ENCODE measurements at places on chromosomes 4 and X.

GRCh38 chrX:35101901-35102300 lies 159.3 kb downstream of the FAM47B start:
- no peak for DNase-seq

DNA sequence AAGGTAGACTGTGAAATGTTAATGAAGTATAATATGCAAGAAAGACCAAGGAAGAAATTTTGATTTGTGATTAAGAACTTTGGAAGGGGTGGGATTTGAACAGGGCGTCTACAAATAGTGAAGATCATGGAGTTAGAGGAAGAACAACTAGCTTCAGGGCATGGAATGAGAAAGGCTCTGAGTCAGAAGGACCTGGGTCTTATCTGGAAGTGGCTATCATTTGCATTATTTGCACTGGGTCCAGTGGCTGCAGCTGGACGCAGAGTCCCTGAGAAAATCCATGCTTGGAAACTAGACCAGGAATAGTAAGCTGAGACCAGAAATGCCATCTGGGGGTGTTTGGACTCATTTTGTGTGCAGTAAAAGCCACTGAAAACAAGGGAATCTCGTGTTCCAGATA lies 4.3 kb upstream of the LIMCH1 start:
- DNase-seq: no peak

- no peak for DNase-seq
Measured at GRCh38 chr4:158094413-158095134, 78.3 kb downstream of the GASK1B start.

DNA sequence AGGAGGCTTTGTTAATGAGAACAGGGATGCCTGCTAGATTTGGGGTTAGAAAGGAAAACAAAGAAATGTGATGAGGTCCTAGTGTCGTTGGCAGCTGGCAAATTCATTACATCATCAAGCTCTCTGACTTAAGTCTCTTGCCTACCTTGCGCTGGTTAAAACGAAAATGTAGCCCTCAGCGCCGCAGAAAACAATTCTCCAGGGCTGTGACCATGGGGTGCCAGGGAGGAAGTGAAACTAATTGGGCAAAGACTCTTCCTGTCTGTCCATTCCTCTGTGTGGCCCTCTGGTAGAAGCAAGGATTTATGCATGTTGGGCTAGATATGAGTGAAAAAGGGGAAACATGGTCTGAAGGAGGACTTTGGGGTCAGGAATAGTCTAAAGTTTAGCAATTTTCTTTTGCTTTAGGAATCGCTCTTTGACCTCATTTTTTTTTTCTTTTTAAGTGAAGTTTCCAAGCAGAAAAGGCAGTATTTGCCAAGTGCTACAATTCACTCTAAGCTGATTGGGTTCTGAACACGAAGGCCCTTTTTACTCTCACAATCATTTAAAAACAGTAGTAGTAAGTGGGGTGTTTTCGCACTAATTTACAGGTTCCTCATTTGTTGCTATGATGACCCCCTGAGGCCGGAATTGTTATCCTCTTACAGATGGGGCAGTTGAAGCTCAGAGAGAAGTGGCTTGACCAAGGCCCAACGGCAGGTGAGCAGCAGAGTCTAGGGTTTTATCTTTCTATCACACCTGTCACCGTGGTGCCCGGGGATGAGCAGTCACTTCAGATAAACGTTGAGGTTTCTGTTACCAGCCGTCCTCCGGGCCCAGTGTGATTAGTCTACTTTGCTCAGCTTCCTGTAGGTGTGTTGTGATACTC lies 27.3 kb upstream of the CHRNA9 start:
- no peak for DNase-seq

- DNase-seq: no peak
Measured at GRCh38 chrX:79100791-79101484, 43.5 kb upstream of the GPR174 start.

- DNase-seq: no peak
Measured at GRCh38 chr4:88097781-88098180, 60.7 kb downstream of the ABCG2 start.

GRCh38 chr4:184534511-184535391 lies 60.4 kb upstream of the IRF2 start:
- DNase-seq: no peak

- DNase-seq: peak; percentile 35
Measured at GRCh38 chrX:71178908-71179307, 34.3 kb downstream of the NLGN3 start.

DNA sequence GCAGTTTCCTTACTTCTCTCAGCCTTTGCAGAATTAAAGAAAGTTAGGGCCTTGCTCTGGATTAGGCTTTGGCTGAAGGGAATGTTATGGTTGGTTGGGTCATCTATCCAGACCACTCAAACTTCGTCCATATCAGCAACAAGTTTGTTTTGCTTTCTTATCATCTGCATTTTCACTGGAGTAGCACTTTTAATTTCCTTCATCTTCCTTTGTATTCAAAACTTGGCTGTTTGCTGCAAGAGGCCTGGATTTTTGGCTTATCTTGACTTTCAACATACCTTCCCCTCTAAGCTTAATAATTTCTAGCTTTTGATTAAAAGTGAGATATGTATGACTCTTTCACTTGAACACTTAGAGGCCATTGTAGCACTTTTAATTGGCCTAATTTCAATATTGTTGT lies 126.7 kb upstream of the CENPE start:
- DNase-seq: no peak

GRCh38 chrX:13371186-13371585 lies 51.3 kb upstream of the ATXN3L start:
- no peak for DNase-seq

DNA sequence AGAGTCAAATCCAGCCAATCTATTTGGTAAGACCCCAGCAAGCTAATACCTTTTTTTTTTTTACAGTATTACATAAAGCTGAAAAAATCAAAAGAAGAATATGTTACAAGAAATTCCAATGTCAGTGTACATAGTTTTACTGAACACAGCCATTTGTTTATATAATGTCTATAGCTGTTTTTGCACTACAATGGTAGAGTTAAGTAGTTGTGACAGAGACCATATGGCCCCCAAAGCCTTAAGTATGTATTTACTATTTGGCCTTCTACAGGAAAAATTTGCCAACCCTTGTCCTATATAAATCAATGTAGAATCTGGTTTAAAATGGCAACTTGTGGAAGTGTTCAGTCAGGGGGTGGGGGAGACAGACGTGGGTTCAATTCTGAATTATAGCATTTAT lies 60.7 kb downstream of the ANTXR2 start:
- no peak for DNase-seq

- DNase-seq: peak; percentile 72
Measured at GRCh38 chr4:139265654-139266053, 14.4 kb downstream of the MGARP start.

Measured in NCI-H2029 treated with DMSO at 0.1 percent for 48 hours (cell line).